ENCODE measurements at places on chromosomes 16 and 17.

GRCh38 chr17:416293-417206 lies 63.9 kb upstream of the RPH3AL start:
- H3K27ac ChIP-seq: no peak overlapping the region
- H3K4me3 ChIP-seq: no peak overlapping the region
- no peaks in the 10 kb centered on the region for H3K36me3 ChIP-seq

DNA sequence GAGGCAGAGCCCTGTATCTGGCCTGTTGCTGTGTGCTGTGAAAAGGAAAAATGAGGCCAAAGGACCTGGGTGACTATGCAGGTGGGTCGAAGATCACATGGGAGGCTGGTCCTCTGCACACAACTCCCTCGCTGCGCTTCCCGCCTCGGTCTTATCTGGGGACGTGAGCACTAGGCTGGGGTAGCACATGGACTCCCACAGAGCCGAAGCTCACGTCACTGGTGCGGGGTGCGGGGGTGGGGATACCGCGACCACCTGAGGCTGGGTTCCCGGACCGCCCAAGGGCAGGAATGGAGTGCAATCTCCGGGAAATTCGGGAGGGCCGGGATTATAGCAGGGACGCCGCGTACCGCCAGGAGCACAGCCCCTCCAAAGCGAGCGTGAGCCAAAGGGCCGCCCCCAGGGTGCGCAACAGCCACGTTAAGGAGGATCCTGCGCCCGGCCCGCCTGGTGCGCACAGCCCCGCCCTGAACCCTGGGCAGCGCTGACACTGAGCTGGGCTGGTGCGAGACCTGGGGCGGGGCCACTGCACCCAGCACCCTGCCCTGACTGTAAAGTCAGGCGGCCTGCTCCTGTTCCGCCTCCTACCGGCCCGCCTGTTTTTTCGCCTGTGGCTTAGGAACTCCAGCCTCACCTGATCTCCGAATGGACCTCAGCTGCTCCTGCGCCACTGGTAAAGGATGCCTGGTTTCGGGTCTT lies 4.8 kb downstream of the MT1A start:
- DNase-seq: peak; percentile 39
- peaks cover 5% of the 10 kb centered on the region for H3K4me1 ChIP-seq
- peaks cover 100% of the 10 kb centered on the region for H3K27me3 ChIP-seq
- no peak overlapping the region for H3K4me3 ChIP-seq
- H3K27ac ChIP-seq: no peak overlapping the region

DNA sequence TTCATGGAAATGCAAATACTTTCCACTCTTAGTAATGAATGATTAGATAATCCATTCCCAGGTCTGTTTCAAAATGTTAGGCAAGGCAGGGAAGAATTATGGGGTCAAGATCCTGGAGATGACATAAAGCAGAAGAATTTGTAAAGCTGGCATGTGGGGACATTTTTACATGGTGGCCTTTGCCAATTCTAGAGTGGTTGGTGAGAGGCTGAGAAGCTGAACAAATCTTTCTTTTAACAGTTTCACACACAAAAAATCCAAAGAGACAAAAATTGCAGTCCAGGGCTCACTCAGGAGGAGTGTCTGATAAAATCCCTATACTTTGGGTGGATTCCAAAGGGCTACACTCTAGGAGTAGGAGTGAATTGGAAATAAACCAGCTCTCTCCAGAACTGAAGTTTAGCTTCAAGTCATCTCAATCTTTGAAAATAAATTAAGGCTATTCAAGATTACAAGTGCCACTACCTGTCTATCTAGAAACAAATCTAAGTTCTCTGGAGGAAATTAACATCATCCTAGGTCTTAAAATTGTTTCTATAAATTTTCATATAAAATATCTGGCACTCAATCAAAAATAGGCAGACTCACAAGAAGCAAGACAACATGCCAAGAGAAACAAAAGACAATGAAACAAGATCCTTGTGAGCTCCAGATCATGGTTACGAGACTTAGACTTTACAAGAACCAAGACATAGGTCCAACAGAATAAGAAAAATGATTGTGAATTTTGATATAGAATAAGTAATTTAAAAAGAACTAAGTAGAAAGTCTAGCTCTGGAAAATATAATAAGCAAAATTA lies 113.0 kb upstream of the AXIN2 start:
- no peak overlapping the region for H3K27ac ChIP-seq
- no peaks in the 10 kb centered on the region for H3K27me3 ChIP-seq
- H3K36me3 ChIP-seq: no peaks in the 10 kb centered on the region
- H3K4me3 ChIP-seq: no peak overlapping the region
- DNase-seq: no peak
- H3K4me1 ChIP-seq: peaks cover 7% of the 10 kb centered on the region

- H3K4me3 ChIP-seq: no peak overlapping the region
- H3K27me3 ChIP-seq: no peaks in the 10 kb centered on the region
- no peaks in the 10 kb centered on the region for H3K36me3 ChIP-seq
- H3K4me1 ChIP-seq: no peaks in the 10 kb centered on the region
- DNase-seq: no peak
- H3K27ac ChIP-seq: no peak overlapping the region
These were observed 258.6 kb downstream of the IRX3 start for GRCh38 chr16:54027995-54028394.

- H3K27ac ChIP-seq: no peak overlapping the region
- H3K36me3 ChIP-seq: no peaks in the 10 kb centered on the region
- H3K4me1 ChIP-seq: no peaks in the 10 kb centered on the region
- no peak for DNase-seq
- no peak overlapping the region for H3K4me3 ChIP-seq
- no peaks in the 10 kb centered on the region for H3K27me3 ChIP-seq
These were observed 108.2 kb upstream of the RBBP6 start for GRCh38 chr16:24430954-24431760.

- peak within 1 kb of the TSS; percentile 91 for H3K27ac ChIP-seq
- H3K27me3 ChIP-seq: no peaks in the 10 kb centered on the region
These were observed at the start of gene RANGRF for GRCh38 chr17:8288336-8289102. TSS of gene RANGRF (plus strand) at chr17:8288670. CDS start at chr17:8288789, 119 bp downstream.

GRCh38 chr17:48439110-48439850 lies 9.3 kb upstream of the SKAP1 start:
- peak overlapping the region; percentile 53 for H3K27ac ChIP-seq
- DNase-seq: no peak
- peaks cover under 1% of the 10 kb centered on the region for H3K27me3 ChIP-seq
- peaks cover 41% of the 10 kb centered on the region for H3K4me1 ChIP-seq
- H3K36me3 ChIP-seq: no peaks in the 10 kb centered on the region

All from cardiac muscle cell (in vitro differentiated cells and primary cell).